CD4-positive, CD25-positive, alpha-beta regulatory T cell (primary cell): ENCODE measurements at places on chromosomes 4 and X. TPM values are rescaled to one million over a fixed set of nuclear protein-coding genes. Genes with fewer than 3 reads are reported as not detected.

TECRL gene
- not detected for total RNA-seq

GRCh38 chr4:173436149-173436579, 37.2 kb upstream of the SCRG1 start:
- no peak for DNase-seq

NAA11 gene
- total RNA-seq, result not detected

GRCh38 chrX:70168238-70169188, 8.8 kb upstream of the DGAT2L6 start:
- DNase-seq, result no peak

ESX1 gene
- total RNA-seq, result not detected

MAGEA9B gene
- total RNA-seq, result not detected

DNA sequence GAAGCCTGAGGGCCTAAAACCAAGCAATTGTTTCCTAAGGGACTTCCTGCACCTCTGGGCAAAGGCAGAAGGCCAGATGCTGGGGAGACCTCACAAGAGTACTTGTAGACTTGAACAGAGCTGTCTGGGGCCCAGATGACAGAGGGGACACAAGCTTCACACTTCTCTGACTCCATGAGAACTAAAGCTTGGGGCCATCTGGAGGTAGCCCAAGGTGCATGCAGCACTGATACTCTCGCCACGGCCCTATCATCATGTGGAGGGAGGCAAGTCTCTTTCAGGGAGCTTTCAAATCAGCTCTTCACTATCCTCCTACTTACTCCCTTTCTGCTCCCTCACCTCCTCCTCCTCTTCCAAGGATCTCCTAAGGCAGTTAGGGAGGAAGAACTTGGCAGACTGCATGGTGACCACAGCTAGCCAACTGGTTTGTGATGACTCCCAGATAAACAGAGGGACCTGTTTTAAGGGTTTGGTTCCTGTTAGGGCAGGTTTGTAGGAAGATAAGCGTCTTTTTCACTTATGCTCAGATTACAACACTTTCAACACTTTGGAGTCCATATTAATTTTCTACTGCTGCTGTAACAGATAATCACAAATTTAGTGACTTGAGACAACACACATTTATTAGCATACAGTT, 23.8 kb downstream of the MSL3 start:
- no peak for DNase-seq

DNA sequence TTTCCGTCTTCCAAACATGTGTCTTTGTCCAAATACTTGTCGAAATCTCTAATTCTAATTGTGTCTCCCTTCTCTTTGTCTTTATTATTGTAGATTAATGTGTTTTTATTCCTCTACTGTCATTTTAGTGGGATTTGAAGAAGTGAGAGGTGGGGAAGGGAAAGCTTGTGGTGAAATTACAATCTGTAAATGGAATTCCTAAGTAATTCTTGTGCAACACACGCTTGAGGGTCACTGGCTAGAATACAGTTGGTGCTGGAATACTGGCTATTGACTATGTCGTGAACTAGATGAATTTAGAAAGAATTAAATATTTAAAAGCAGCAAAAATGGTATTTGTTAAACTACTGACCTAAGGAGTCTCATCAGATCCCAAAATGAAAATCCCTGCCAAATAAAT, 10.7 kb upstream of the FNIP2 start:
- no peak for DNase-seq

- no peak for DNase-seq
These were observed 40.9 kb upstream of the XK start for GRCh38 chrX:37644381-37645305.

- DNase-seq, result no peak
These were observed 249.4 kb downstream of the ARHGAP10 start for GRCh38 chr4:147981305-147981704.

- DNase-seq, result no peak
These were observed 7.8 kb downstream of the FLNA start for GRCh38 chrX:154366666-154367055.

GRCh38 chrX:155112171-155112570, 40.9 kb downstream of the BRCC3 start:
- DNase-seq, result no peak
